GDM1 (cell line): ENCODE measurements at places on chromosomes 6 and 20.

DNA sequence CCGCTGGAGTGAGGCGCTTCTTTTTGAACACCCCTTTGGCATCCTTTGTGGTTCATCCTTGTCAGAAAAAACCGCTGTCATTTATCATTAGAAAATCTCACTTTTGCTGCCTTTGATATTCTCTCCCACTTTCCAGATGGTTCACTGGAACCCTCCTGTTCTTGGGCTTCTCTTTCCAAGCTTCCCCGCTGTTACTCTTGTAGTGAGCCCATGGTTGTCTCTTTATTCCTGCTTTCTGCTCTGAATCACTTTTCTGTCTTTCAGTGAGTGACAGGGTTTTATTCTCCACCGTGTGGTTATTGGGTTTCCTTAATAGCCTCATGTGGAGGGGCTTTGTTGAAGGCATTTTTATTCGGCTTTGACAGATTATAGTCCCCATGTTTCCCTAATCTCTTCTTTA is 117.0 kb downstream of the FARS2 start:
- no peak for DNase-seq

- DNase-seq, result no peak
These were observed 38.9 kb downstream of the EYS start for GRCh38 chr6:65667916-65668656.

DNA sequence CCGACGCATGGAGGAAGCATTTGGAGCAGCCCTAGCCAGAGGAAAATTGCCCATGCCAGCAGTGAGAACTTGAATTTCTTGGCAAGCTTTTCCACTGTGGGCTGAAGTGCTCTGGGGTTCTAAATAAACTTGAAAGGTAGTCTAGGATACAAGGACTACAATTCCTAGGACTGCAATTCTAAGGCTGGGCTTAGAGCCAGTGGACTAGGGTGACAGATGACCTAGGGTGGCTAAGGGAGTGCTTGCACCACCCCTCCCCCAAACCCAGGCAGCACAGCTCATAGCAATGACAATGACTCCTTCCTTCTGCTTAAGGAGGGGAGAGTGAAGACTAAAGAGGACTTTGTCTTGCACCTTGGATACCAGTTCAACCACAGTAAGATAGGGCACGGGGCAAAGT is 122.3 kb downstream of the THBS2 start:
- DNase-seq, result no peak

DNA sequence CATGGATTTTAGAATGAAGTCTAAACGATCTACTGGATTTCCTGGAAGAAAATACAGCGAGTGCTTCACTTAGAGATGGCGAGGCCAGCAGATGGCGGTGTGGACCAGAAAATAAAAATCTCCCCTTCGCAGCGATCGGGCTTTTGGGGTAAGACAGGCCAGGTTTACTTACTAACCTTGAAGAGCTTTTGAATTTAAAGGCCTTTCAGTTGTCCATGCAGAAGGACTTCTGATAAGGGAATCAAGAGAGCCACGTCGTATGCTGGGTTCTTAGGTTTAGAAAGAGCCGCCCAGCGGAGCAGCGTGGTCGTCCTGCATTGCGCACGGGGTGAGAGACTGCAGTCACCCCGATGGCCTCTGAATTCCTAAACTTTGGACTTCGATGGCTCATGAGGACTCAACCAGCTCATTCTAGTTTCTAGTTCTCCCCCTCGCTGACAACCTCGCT is 125.2 kb upstream of the RALGAPA2 start:
- peak; percentile 23 for DNase-seq

DNA sequence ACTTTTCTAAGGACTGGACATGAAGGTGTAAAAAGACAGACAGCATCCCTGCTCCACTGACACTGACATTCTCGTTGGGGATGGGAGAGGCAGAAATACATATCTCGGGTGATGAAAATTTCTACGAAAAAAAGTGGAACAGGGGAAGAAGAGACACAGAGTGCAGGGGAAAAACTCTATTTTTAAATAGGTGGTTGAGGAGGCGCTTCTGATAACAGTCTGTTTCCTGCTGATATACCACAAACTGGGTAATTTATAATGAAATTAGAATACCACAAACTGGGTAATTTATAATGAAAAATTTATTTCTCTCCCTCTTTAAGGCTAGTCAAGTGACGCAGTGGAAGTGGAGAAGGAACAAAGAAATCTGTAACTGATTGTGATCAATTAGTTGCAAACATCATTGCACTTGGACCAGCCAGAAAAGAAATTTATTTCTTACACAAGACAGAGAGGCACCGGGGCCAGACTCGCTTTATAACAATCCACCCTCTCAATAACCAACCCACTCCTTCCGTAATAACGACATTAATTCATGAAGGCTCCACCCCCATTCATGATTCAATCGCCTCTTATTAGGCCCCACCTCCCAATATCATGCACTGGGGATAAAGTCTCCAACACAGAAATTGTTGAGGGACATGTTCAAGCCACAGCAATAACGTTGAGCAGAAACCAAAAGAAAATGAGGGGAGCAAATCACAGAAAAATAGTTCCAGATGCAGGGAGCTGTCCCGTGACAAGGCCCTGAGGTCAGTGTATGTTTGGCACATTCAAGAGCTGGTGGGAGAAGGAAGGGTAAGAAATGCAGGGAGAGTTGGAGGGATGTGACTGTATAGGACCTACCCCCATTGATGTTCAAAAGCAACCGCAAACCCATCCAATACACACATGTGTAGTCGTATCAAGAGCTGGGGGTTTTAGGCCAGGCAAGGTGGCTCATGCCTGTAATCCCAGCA is 6.6 kb upstream of the SRSF6 start:
- DNase-seq, result no peak

DNA sequence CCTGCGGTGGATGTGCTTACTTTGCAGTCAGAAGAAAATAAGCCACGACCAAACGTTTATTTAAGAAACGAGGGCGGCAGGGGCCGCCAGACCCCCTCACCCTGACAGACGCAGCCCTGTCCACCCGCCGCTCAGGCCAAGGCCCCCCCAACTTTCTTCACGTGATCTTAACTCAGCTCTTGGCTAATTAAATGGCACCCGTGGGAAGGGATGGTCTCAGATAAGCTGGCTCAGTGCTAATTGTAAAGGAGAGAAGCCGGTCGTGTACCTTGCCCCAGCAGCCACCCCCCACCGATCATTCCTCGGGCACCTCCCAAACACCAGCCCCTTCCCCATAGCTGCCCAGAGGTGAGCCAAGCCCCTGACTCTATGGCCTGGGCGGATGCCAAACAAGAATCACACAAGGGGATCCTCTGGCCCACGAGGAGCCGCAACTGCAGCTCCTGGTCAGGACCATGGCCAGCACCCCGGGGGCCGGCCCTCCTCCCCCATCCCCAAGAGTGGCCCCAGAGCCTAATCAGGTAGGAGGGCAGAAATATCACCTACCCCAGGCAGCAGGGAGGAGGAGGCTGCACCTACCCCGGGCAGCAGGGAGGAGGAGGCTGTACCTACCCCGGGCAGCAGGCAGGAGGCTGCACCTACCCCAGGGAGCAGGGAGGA is 11.2 kb downstream of the KCNQ2 start:
- DNase-seq, result no peak

GRCh38 chr6:124002377-124003081 is 198.9 kb downstream of the NKAIN2 start:
- DNase-seq, result no peak

GRCh38 chr20:62117658-62118057 is 4.6 kb upstream of the LSM14B start:
- no peak for DNase-seq

- no peak for DNase-seq
These were observed 84.9 kb downstream of the TIAM2 start for GRCh38 chr6:155079985-155080452.

GRCh38 chr6:148345176-148345575 is 2.5 kb downstream of the SASH1 start:
- DNase-seq, result no peak

DNA sequence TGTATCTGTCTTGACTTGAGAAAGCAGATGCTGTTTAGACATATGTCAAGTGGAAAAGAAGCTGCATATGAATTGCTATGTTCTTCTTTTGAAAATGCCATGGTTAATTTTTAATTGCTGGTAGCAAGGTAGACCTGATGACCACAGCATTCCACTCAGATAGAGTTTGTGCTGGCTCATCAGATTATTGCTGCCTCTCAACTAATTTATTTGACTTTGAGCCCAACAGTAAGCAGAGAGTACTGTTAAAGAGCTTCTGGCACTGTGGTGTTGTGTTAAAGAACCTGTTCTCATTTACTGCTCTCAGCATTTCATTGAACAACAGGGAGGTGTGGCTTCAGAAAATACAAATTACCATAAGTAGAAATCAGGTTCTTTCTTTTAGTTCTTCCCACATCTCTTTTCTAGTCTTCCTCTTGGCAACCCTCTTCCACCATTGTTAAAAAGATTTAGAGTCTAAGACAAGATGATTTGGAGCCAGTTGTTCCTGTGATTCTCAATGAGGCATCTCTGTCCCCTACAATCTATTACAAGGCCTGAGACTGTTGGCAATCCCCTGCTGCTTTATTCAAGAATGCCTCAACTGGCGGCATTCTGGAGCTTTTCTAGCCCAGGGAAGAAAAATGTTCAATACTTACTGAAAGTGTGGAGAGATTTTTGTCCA is 967.6 kb upstream of the GJE1 start:
- no peak for DNase-seq

DNA sequence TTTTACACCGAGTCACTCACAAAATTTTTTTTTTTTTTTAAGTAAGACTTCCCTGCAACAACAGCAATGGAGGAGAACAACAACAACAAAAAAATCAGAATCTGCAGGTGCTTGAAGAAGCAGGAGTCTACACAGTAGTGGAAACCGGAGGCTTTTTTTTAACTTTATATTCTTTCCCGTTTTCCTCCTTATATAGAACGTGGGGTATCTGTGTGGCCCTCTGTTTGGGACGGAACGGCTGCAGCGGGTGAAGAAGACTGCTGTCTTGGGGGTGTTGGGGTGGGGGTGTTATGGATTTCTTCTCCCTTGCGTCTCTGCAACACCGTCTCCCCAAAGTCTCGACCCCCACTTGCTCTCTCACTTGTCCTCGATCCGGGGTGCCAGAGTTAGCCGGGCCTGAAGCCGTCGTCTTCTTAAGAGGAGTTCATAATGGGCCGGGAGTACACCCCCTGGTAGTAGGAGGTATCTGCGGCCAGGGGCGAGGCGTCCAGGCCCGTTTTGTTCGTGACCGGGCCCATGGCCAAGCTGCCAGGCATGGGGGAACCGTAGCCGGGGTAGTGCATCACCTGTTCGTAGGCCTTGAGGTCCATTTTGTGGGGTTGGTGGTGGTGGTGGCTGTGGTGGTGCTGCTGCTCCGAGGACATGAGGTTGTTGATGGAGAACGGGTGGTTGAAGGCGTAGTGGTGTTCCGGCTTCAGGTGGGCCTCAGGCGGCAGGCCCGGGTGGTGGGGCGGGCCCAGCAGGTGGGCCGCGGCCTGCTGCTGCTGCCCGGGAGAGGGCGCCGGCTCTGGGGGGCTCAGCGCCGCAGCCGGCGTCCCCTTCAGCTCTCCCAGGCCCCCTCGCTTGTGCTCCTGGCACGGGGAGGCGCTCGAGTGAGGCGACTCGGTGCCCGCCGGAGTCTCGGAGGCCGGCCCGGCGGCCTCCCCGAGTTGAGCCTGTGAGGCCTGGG is 2.7 kb downstream of the FOXA2 start:
- DNase-seq, result no peak

DNA sequence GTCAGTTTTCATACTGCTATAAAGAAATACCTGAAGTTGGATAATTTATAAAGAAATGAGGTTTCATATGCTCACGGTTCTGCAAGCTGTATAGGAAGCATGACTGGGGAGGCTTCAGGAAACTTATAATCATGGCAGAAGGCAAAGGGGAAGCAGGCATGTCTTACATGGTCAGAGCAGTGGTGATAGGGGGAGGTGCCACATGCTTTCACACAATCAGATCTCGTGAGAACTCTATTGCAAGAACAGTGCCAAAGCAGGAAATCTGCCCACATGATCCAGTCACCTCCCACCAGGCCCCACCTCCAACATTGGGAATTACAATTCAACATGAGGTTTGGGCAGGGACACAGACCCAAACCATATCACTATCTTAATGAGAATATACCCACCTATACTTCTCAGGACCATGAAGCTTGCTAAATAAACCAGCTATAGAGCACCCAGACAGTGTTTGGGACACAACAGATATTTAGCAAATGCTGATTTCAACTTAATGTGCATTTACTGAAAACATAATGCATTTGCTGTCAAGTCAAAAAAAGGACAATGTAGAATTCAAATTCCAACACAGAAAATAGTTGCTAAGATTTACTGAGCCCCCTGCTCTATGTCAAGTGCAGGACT is 63.8 kb downstream of the TNFRSF21 start:
- DNase-seq, result peak; percentile 41

DNA sequence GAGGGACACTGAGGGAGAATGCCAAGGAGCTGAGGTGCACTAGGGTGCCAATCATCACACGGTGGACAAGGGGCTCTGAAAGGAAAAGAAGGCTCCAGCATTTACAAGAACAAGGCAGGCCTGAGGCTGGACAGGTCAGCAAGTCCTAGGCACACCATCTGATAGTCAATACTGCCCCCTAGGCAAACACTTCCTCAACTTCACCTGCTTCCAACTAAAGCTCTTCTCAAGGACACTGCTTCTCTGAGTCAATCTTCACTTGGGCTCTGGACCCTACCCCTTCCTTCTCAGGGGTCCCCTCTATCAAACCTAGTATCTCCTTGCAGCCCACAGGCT is 37.7 kb upstream of the SLC4A11 start:
- no peak for DNase-seq

- DNase-seq, result no peak
These were observed 66.4 kb downstream of the PLEKHG1 start for GRCh38 chr6:150666071-150666470.

DNA sequence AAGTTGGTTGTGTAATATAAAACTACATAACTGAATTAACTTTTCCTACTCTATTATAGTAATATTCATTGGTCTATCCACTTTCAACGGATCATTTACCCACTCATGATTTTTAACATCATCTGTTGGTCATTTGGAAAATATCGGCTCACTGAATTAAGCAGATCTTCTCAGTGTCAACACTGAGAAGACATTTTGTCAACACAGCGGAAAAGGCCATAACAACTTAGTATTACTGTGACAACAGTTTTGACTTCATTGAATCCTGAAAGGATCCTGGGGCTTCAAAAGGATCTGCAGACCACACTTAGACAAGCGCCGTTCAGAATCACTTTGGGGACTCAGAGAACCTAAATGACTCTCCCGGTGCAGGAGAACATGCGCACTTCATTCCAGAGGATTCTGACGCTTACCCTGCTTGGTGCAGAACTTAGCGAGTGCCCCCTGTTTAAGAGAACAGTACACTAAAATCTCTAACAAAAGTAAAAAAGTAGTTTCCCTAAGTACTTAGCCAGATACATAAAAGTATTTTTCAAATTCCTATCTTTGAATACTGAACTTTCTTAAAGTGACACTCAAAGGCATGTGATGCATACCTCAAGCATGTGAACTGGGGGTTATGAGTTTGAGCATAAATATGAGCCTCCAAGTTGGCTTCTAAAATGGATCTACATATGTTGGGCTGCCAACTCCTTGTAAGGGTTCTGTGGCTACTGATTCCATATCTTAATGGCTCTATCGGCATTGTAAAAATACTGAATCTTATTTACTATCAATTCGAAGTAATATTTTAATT is 4.0 kb downstream of the ZBTB2 start:
- no peak for DNase-seq

- no peak for DNase-seq
These were observed 90.4 kb downstream of the BCKDHB start for GRCh38 chr6:80196906-80197305.

- no peak for DNase-seq
These were observed 101.1 kb downstream of the TOX2 start for GRCh38 chr20:44015733-44016103.
